ENCODE measurements at places on chromosomes 1 and 21. TPM values are rescaled to one million over a fixed set of nuclear protein-coding genes. Genes with fewer than 3 reads are reported as not detected.

Gene NPL
- total RNA-seq, result 4.5 TPM

DNA sequence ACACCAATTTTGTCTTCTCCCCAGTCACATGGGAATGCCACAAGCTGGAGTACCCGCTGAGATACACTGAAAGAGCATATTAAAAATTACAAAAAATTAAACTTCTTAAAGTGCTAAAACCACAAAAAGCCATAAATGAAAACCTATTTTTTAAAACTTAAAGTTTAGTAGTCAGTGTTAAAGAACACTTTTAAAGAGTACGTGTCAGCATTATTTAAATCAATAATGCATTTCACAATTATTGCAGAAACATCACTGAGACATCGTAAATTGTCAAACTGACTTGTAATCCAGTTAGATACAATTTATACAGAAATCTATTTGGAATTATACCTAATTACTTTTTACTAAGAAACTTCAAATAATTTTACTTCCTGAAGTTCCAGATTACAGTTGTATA lies 22.9 kb downstream of the ZBTB21 start:
- DNase-seq, result no peak

DNA sequence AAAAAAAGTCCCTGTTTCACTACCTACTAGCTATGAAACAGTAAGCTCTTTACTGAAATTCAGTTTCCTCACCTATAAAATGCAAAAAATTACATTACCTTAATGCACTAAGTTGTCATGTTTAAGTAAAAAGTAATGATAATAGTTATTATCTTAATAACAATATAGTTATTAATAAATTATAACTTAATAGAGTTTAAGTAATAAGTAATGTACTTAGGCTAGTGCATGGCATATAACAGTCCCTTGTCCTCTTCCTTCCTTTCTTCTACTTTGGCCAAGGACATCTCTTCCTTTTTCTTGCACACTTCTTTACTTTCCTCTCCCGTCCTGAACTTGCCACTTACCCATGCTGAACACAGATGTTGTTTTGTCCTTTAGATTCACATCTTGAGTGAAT lies 9.0 kb downstream of the TMEM200B start:
- no peak for DNase-seq

GRCh38 chr21:34795548-34796180 lies 126.9 kb downstream of the CLIC6 start:
- no peak for DNase-seq

Gene CNN3
- total RNA-seq, result 12.9 TPM

- DNase-seq, result no peak
These were observed 21.4 kb downstream of the LIN9 start for GRCh38 chr1:226287587-226287986.

Gene USF1
- total RNA-seq, result 50.0 TPM

DNA sequence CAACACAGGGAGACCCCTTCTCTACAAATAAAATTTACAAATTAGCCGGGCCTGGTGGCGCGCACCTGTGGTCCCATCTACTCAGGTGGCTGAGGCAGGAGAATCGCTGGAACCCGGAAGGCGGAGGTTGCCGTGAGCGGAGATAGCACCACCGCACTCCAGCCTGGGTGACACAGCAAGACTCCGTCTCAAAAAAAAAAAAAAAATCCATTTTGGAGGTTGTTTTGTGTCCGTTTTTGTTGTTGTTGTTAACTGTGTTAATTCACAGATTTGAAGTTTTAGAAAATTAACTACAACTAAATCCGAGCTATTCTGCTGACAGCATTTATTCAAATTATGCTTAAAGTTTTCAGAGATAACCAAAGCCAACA lies 618 bp downstream of the CLCC1 start:
- DNase-seq, result peak; percentile 58

- DNase-seq, result no peak
These were observed 69.3 kb upstream of the CASZ1 start for GRCh38 chr1:10865518-10866320.

Gene OR2T34
- not detected for total RNA-seq

DNA sequence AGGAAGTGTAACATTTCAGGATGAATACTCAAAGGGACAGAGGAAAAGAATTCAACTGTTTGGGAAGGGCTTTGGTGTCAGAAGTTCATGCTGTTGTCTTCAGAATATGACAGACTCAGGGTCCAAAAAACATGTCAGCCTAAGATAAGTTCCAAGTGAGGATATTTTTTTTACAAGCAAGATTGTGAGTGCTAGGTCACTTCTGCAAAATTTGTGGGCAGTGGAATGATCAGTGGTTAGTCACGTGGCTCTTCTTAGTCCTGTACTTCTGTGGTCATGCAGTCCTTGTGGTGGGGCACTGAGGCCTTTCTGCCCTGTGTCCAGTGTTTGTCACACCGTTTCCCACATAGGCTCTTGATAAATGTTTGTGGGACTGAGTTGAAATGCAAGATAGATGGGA lies 5.2 kb downstream of the RGL1 start:
- no peak for DNase-seq

Gene S100A5
- 1.1 TPM for total RNA-seq

- no peak for DNase-seq
These were observed 32.1 kb upstream of the TEKT2 start for GRCh38 chr1:36051821-36052220.

- DNase-seq, result no peak
These were observed 43.1 kb downstream of the RGSL1 start for GRCh38 chr1:182493063-182493462.

DNA sequence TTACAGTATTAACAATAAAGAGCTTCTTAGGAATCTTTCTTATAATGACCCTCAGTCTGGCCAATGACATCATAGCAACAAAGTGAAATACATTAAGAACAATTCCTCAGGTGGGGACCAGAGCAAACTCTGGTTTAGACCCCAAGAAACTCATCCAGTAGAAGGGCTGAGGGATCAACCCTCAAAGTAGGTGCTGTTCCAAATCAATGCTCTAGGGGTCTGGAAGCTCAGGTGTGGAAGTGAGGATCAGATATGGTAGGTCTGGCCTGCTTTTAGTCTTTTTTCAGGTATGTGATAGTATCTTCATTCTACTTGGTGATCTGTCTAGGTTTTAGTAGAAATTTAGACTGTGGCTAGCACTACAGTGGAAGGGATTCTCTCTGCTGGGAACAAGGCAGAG lies 291.7 kb downstream of the PDE4B start:
- DNase-seq, result no peak

DNA sequence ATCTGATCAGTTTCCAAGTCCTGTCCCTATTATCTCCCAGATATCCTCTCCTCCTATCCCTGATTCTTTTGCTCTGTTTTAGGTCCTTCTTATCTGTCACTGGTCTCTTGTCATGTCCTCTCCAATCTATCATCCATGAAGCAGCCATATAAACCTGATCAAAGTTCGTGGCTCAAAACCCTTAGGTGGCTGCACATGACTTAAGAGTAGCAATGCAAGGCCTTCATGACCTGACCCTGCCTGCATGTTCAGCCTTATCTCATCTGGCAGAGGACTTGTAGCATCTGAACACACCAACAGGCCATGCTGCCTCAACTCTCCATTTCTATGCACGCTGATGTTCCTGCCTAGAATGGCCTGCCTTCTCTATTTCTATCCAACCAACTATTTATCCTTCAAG lies 65.2 kb downstream of the NOS1AP start:
- no peak for DNase-seq

GRCh38 chr1:58727364-58727763 lies 27.5 kb upstream of the MYSM1 start:
- DNase-seq, result no peak

- peak; percentile 50 for DNase-seq
These were observed at the start of gene CRABP2 for GRCh38 chr1:156705321-156705917. CRABP2 (minus strand) TSS chr1:156705583; CDS start chr1:156705446, 137 bp downstream.

Gene GNAT2
- total RNA-seq, result 0.81 TPM

- peak; percentile 37 for DNase-seq
These were observed 60.1 kb downstream of the F3 start for GRCh38 chr1:94481473-94481933.

Gene AURKAIP1
- 127 TPM for total RNA-seq

Measured in activated CD8-positive, alpha-beta T cell treated with anti-CD3 and anti-CD28 coated beads for 36 hours (primary cell).